Parietal lobe (tissue), 2 donors: ENCODE measurements at places on chromosomes 3 and 15. TPM values are rescaled to one million over a fixed set of nuclear protein-coding genes. Genes with fewer than 3 reads are reported as not detected.

Gene GOLGA8J
- total RNA-seq, result not detected

Gene ZNF774
- 11.6 TPM for total RNA-seq

Gene ZNF662
- total RNA-seq, result 35.7 TPM

Gene TMEM45A
- total RNA-seq, result 1.6 TPM

Gene ROBO2
- total RNA-seq, result 526 TPM

Gene FAM3D
- not detected for total RNA-seq

Gene CYP1A1
- total RNA-seq, result 0.31 TPM

Gene ACTC1
- total RNA-seq, result under 0.01 TPM

Gene MEIS2
- total RNA-seq, result 283 TPM

Gene ITPKA
- total RNA-seq, result 1.3 TPM

Gene IL1RAP
- 23.5 TPM for total RNA-seq

Gene CGGBP1
- total RNA-seq, result 163 TPM

Gene TTLL13
- not detected for total RNA-seq

Gene CORO2B
- total RNA-seq, result 52.9 TPM

Gene SOX2
- 93.6 TPM for total RNA-seq
